Tibial nerve (tissue), 4 donors: ENCODE measurements at places on chromosomes 4 and X. TPM values are rescaled to one million over a fixed set of nuclear protein-coding genes. Genes with fewer than 3 reads are reported as not detected.

The PABPC4L gene
- total RNA-seq, result 1.2 TPM

DNA sequence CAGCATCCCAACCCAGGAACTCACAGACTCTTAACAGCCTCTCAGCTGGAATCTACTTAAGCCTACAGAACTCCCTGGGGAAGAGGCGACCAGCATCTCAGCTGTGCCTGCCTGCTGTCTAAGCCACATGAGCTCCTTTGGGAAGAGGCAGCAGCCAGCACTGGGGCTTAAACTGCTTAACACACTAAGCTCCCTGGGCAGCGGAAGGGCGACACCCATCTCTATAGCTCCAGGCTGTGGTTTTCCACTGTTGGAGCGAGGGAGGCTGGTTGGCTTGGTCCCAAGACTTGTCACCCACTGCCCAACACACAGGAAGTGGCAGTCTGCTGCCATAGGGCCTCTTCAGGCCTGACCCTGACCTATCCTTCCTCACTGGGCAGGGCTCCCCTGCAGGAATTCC lies 1544.1 kb upstream of the ADGRL3 start:
- H3K4me1 ChIP-seq, result no peaks in the 10 kb centered on the region
- H3K4me3 ChIP-seq, result no peak overlapping the region
- no peak for DNase-seq
- H3K27me3 ChIP-seq, result no peaks in the 10 kb centered on the region

GRCh38 chr4:128517739-128518510 lies 230.3 kb upstream of the PGRMC2 start:
- no peaks in the 10 kb centered on the region for H3K27me3 ChIP-seq
- H3K36me3 ChIP-seq, result no peaks in the 10 kb centered on the region
- no peak overlapping the region for H3K4me3 ChIP-seq
- no peak overlapping the region for H3K27ac ChIP-seq

GRCh38 chrX:109749207-109749606 lies 16.1 kb upstream of the ACSL4 start:
- no peak overlapping the region for H3K27ac ChIP-seq
- DNase-seq, result no peak
- no peaks in the 10 kb centered on the region for H3K36me3 ChIP-seq
- H3K4me3 ChIP-seq, result no peak overlapping the region
- H3K27me3 ChIP-seq, result no peaks in the 10 kb centered on the region
- H3K4me1 ChIP-seq, result no peaks in the 10 kb centered on the region

GRCh38 chr4:59612235-59612634 lies 1587.9 kb upstream of the ADGRL3 start:
- H3K4me1 ChIP-seq, result no peaks in the 10 kb centered on the region
- H3K27me3 ChIP-seq, result no peaks in the 10 kb centered on the region
- no peaks in the 10 kb centered on the region for H3K36me3 ChIP-seq
- no peak for DNase-seq
- no peak overlapping the region for H3K27ac ChIP-seq
- H3K4me3 ChIP-seq, result no peak overlapping the region

- no peaks in the 10 kb centered on the region for H3K36me3 ChIP-seq
- H3K27me3 ChIP-seq, result peaks cover 26% of the 10 kb centered on the region
- H3K4me3 ChIP-seq, result peak within 1 kb of the TSS; percentile 37
- H3K4me1 ChIP-seq, result no peaks in the 10 kb centered on the region
- peak; percentile 4 for DNase-seq
- peak within 1 kb of the TSS; percentile 21 for H3K27ac ChIP-seq
Observed at GRCh38 chrX:93673869-93674271, at the start of gene FAM133A. TSS of gene FAM133A (plus strand) at chrX:93674206. CDS start at chrX:93709420, 35,214 bp downstream.

DNA sequence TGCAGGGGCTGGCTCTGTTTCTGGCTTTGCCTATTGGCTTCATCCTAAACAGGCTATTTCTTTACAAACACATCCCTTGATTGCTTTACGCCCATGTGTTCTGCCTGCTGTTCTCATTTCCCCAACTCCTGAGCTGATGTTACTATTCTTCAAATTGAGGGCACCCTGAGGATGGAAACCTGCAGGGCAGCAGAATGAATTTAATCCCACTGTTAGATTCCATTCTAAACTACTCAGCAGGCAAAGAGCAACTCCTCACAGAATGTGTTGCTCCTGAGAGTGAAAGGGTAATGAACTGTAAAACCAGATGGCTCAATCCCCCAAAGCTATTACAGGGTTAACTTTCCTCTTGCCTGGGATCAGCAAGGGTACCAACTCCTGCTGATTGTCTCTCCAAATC lies 75.7 kb downstream of the ANKRD50 start:
- no peak for DNase-seq
- H3K27me3 ChIP-seq, result no peaks in the 10 kb centered on the region
- H3K4me1 ChIP-seq, result no peaks in the 10 kb centered on the region
- peaks cover 14% of the 10 kb centered on the region for H3K36me3 ChIP-seq

DNA sequence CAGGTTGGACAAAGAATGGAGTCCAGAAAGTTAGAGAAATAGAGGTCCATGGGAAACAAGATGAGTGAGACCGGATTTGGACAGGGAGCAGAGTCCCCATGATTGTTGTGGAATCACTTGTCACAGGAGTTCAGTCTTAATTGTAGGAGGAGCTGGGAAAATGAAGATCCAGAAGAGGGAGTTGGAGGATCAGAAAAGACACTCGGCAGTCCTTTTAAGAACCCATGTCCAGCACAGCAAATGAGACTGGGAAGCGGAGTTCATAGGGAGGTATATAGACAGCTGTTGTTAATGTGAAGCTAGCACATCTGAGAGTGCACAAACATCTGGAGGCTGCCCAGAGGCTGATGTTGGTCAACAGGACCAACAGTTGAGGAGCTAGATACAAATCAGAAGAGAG lies 111.4 kb upstream of the RXFP1 start:
- no peaks in the 10 kb centered on the region for H3K27me3 ChIP-seq
- no peak overlapping the region for H3K27ac ChIP-seq
- H3K4me1 ChIP-seq, result no peaks in the 10 kb centered on the region
- DNase-seq, result no peak
- H3K36me3 ChIP-seq, result no peaks in the 10 kb centered on the region

DNA sequence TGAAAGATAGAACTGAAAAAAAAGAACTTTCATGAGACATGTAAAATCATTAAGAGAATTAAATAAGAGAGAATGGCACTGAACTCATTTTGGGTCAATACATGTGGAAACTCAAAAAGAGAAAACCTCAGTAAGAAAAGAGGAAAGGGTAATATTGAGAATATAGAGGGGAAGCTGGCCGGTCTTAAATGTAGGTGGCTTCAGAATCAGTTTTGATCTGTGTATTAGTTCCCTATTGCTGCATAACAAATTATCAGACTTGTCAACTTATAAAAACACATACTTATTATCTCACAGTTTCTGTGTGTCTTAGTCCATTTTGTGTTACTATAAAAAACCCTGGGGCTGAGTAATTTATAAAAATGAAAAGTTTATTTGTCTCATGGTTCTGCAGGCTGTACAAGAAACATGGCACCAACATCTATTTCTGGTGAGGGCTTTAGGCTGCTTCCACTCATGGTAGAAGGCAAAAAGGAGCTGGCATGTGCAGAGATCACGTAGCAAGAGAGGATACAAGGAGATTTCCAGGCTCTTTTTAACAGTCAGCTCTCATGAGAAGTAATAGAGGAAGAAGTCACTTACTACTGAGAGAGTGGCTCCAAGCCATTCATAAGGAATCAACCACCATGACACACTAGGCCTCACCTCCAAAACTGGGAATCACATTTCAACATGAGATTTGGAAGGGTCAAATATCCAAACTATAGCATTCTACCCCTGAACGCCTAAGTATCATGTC lies 29.6 kb downstream of the SATL1 start:
- H3K27ac ChIP-seq, result no peak overlapping the region
- no peaks in the 10 kb centered on the region for H3K27me3 ChIP-seq
- no peak for DNase-seq
- H3K36me3 ChIP-seq, result no peaks in the 10 kb centered on the region
- H3K4me3 ChIP-seq, result no peak overlapping the region
